ENCODE measurements at places on chromosomes 4 and X. TPM values are rescaled to one million over a fixed set of nuclear protein-coding genes. Genes with fewer than 3 reads are reported as not detected.

HS3ST1 gene
- not detected for total RNA-seq

DNA sequence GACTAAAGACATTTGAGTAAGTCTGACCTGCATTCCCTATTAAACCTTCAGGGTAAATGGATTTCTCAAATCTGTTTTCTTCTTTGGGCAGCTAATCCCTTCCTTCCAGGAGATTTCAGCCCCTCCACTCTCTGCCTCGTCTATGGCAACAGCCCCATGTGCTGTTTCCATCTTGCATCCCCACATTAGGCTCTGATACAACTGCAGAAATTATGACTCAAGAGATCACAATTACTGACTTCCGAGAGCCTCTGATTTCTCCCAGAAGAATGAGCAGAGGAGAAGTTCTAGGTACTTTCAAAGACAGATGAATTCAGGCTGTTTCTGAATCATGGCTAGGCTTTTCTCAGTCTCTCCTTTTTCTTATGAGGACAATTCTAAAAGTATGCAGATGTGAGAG, 38.7 kb downstream of the RAI2 start:
- DNase-seq, result no peak

- DNase-seq, result no peak
These were observed 89.7 kb downstream of the OPHN1 start for GRCh38 chrX:68343551-68343950.

NDST3 gene
- not detected for total RNA-seq

DNA sequence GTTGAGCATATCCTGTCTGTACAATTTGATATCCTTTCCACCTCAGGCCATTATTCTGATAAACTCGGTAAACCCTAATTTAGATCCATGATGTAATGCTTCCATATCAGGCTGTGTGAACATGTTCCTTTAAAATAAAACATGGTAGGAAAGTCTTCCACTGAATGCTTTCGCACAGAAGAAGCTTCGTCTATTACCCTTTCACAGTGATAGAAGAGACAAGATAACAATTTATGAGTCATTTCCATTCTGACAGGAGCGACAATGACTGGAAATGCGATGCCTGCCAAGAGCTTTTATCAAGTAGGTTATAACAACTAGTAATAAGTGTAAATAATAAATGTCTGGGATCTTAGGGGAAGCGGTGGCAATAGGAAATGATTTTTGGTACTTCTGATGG, 98.8 kb downstream of the TTC29 start:
- no peak for DNase-seq

DNA sequence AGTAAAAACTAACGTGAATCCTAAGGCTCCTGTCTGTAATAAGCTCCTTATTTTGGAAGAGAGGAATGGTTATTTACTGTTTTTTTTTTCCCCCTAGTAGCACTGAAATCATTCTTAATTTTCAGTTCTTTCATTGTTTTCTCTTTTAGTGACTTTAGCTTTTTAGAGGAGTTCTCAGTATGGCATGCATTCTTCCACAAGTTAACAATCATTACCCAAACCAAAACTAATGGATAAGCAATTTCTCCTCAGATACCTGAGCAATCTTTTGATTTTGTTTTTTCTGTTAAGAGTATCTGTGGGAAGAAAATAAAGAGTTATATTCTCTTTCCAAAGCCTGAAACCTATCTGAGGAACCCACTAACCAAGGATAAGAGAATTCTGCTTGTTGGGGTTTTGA, 16.7 kb upstream of the PPA2 start:
- no peak for DNase-seq

DNA sequence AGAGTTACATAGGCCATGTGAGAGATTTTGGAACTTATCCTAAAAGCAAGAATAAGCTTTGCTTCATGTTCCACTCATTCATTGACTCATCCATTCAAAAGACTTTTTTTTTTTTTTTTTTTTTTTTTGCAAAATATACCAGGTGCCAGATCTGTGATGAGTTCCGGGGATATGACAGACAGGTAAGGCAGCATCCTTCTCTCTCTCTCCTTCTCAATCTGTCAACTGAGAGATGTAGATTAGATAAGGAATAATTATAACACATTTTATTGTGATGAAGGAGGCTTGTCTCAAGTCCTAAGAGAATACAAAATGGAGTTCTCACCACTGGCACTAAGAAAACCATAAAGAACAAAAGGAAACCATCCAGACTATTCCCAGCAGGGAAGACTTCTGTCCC, 190.2 kb upstream of the CPEB2 start:
- no peak for DNase-seq

LIN54 gene
- total RNA-seq, result 39.1 TPM

USP17L30 gene
- not detected for total RNA-seq

CT45A2 gene
- total RNA-seq, result not detected
